ENCODE measurements at places on chromosomes 2 and 18.

GRCh38 chr18:61892683-61893308, at the start of gene RNF152:
RNF152 (minus strand) TSS chr18:61893007; CDS start chr18:61816463, 76,544 bp downstream.
- no peak for DNase-seq

GRCh38 chr2:64049633-64050220, 30.5 kb upstream of the VPS54 start:
- no peak for DNase-seq

DNA sequence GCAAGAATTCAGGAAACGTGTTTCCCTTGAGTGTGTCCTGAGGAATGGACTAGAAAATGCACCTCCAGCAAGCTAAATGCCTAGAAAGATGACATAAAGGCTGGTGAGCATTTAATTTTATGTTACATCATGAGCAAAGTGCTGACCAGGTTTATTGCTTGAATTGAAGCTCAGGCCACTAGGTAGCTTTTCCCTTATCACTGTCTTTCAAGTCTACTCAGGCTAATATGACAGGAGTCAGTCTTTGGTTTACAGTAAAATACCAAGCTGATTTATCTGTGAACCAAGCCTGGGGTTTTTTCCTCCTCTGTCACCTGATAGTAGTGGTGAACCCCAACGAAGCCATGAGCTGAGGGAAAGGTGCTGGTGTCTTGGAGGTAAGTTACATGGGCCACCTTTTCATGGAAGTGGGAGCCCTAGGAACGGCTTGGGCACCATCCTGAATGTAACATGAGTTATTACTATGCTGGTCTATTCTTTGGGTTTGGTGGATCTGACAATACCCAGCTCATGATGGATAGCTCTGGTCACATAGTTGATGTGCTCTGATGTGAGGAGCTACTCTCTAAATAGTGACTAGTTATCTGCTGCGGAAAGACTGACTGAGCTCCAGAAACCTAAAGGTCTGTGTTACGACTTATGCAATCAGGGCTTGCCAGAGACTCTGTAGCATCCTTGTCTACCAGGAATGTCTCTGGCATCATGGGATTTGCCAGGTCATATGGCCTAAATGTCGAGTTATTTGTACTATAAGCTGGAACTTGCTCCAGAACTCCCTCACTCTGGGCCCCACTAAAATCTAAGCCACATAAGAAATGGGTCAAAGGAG, 39.8 kb downstream of the NUP35 start:
- DNase-seq, result no peak

- DNase-seq, result no peak
Observed at GRCh38 chr2:128325611-128326181, 7.0 kb upstream of the HS6ST1 start.

GRCh38 chr2:212428681-212429478, 109.7 kb downstream of the ERBB4 start:
- DNase-seq, result no peak

- DNase-seq, result no peak
Observed at GRCh38 chr2:240457223-240458043, 22.0 kb downstream of the GPC1 start.

GRCh38 chr18:37443325-37444055, 122.1 kb downstream of the CELF4 start:
- no peak for DNase-seq
